Lower lobe of right lung (tissue), 2 donors: ENCODE measurements at places on chromosomes 5 and 9. TPM values are rescaled to one million over a fixed set of nuclear protein-coding genes. Genes with fewer than 3 reads are reported as not detected.

DNA sequence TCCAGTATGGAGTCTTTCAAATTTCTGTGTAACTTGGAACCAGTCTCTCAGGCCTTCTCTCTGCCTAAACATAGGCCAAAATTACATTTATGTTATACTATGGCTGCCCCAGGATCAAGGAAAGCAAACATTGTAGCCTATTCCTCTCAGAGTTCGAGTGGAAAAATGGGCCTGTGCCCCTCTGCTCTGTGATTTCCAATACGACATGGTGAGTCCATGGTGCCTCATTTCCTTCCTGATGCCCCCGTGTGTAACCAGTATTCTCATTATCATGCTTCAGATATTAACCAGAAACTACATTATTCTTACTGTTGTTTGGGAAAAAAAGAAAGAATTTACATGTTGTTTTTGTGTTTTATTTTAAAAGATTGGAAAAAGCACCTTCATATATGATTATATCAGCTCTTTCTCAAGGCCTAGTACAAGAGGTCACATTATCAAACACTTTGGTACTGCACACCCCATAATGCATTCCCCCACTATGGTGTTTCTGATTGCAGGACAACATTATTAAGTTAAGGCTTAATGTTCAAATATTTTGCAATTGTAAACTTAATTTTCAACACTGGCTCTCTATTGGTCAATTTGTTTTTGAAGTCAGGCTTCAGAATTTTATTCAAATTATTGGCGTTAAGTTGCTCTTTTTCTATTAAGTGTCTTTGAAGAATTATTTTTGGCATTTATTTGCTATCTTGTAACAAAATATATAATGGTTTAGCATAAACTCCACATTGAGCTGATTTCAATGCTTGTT lies 151.8 kb upstream of the SLC27A6 start:
- H3K4me3 ChIP-seq, result no peak overlapping the region
- no peak overlapping the region for H3K27ac ChIP-seq
- H3K27me3 ChIP-seq, result no peaks in the 10 kb centered on the region
- H3K4me1 ChIP-seq, result no peaks in the 10 kb centered on the region

The KIAA0825 gene
- 5.5 TPM for total RNA-seq

The GPR21 gene
- total RNA-seq, result 2.2 TPM

DNA sequence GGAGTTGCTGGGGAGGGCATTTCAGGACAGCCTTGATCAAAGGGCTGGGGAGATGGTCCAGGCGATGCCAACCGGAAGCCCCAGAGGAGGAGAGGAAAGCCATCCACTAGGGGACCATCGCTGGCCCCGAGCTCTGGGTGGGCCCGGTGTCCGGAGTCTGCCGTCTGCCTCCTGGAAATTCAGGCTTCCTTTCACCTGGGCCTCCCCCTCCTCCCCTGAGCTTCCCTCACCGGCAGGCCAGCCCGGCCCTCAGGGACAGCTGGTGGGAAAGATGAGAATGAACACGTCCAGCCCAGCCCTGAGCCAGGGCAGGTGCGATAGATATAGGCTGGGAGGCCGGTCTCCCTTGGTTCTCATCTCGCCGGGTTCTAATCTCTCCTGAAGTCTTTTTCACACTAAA lies 17.2 kb downstream of the IRX4 start:
- H3K4me1 ChIP-seq, result no peaks in the 10 kb centered on the region
- no peak for DNase-seq
- H3K27me3 ChIP-seq, result peaks cover 59% of the 10 kb centered on the region
- no peak overlapping the region for H3K27ac ChIP-seq
- H3K4me3 ChIP-seq, result no peak overlapping the region
